ENCODE measurements at places on chromosomes 4 and X. TPM values are rescaled to one million over a fixed set of nuclear protein-coding genes. Genes with fewer than 3 reads are reported as not detected.

The AMTN gene
- not detected for polyA plus RNA-seq

The CFAP99 gene
- polyA plus RNA-seq, result 0.80 TPM

The ADH7 gene
- polyA plus RNA-seq, result not detected

The TMEM255A gene
- 0.27 TPM for polyA plus RNA-seq
